SK-N-DZ (cell line): ENCODE measurements at places on chromosomes 2 and 18.

DNA sequence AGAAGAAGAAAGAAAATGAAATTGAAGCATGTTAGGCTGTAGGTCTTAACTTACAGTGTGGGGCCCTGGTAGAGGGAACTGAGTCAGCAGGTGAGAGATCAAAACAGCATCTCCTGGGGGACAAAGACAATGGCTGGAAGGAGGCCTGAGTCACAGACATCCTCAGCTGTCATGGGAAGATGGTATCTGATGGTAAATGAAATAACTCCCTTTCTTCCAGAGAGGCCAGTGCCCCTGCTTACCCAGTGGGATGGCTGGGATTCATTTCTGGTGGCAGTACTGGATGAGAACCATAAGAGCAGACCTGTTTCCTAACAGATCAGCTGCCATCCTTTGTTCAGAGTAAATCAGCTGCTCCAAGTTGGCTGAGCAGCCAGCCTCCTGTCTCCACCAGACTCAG, 251.3 kb upstream of the EPAS1 start:
- DNase-seq: peak; percentile 86

- no peak for DNase-seq
Observed at GRCh38 chr18:79982736-79983135, 5.6 kb downstream of the TXNL4A start.

- DNase-seq: no peak
Observed at GRCh38 chr2:239642406-239643004, 241.7 kb upstream of the HDAC4 start.

DNA sequence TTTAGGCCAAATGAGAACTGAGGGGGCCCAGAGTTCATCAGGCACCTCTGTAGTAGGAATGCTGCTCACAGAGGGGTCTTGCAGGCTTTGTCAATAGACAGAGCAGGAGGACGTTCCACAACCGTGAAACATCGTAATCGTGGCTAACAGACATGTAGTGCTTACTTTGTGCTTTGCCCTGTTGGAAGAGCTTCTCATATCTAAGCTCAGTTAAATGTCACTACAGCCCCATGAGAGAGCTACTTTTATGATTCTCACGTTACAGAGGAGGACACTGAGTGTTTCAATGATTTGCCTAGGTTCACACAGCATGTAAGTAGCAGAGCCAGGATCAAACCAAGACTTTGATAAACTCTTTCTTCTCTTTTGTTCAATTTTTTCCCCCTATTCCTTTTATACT, 136.6 kb downstream of the MYCN start:
- DNase-seq: no peak

GRCh38 chr2:59276917-59277316, 1035.8 kb upstream of the FANCL start:
- no peak for DNase-seq

DNA sequence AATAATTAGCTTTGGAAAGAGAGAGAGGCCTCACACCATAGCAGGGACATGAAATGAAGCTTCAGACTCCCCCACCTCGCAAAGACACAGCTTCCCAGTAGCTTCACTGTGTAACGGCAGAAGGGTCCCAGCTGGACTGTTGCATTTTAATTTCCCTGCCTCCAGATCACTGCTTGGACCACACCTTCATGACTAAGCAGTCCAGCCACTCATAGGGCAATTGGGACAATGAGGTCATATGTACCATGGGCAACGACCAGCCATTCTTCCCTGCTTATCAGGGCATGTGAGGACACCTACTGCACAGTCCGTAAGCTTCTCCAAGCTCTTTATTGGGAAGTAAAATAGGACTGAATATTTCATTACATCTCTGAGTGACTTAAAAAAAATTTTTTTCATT, 183.0 kb downstream of the MREG start:
- DNase-seq: no peak

GRCh38 chr2:149616681-149617456, 29.3 kb upstream of the MMADHC start:
- no peak for DNase-seq

- DNase-seq: no peak
Observed at GRCh38 chr2:177075254-177075653, 137.3 kb upstream of the HNRNPA3 start.

DNA sequence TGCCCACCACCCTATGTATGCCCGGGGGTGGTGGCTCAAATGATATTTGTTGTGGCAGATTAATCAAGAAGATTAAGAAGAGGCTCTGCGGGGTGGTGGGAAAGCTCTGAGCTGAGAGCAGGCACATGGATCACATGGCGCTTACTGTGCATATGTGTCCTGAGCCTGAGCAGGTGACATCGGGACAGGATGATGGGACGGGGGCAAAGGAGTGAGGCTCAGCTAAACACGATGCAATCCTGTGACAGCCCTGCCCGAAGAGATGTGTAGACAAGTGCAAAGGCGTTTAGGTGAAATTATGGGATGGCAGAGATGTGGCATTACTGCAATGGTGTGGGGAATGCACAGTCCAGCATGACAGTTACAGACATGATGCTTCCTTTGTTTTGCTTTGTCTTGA, 6.0 kb downstream of the LRRC30 start:
- DNase-seq: no peak

GRCh38 chr18:47113796-47114540, 36.3 kb downstream of the HDHD2 start:
- DNase-seq: no peak

- no peak for DNase-seq
Observed at GRCh38 chr2:237488295-237488694, 1.2 kb downstream of the MLPH start.

DNA sequence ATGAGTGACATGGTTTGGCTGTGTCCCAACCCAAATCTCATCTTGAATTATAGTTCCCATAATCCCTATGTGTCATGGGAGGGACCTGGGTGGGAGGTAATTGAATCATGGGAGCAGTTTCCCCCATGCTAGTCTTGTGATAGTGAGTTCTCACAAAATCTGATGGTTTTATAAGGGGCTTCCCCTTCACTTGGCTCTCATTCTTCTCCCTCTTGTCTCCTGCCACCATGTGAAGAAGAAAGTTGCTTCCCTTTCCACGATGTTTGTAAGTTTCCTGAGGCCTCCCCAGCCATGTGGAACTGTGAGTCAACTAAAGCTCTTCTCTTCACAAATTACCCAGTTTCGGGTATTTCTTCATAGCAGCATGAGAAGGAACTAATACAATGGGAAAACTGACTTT, 14.0 kb downstream of the DNAH7 start:
- DNase-seq: no peak

GRCh38 chr2:183868707-183869106, 729.6 kb upstream of the ZNF804A start:
- no peak for DNase-seq

DNA sequence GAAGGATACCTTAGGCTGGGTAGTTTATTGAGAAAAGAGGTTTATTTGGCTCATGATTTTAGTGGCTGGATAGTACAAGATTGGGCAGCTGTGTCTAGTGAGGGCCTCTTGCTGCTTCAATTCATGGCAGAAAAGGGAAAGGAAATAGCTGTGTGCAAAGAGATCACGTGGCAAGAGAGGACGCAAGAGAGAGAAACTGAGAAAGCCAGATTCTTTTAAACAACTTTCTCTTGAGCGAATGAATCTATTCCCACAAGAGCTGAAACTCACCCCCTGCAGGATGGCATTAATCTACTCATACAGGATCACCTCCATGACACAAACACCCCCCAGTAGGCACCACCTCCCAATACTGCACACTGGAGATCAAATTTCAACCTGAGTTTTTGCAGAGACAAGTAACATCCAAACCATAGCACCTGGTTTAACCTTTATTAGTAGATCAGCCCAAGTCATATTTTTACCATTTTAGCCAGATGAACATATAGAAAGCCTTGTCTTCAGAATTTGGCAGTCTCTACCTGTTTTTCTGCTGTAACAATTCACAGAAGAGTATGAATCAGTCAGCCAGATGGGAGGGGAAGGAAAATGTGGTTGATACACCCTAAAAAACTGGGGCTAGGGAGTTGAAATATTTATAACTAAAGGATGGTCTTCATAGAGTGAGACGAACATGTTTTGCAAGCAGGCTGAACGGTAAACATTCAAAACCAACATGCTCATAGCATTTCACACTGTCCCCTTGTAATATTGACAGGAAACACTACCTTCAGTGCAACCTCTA, 73.9 kb upstream of the NCKAP5 start:
- DNase-seq: no peak

- DNase-seq: no peak
Observed at GRCh38 chr2:170896622-170897021, 32.4 kb upstream of the GORASP2 start.

DNA sequence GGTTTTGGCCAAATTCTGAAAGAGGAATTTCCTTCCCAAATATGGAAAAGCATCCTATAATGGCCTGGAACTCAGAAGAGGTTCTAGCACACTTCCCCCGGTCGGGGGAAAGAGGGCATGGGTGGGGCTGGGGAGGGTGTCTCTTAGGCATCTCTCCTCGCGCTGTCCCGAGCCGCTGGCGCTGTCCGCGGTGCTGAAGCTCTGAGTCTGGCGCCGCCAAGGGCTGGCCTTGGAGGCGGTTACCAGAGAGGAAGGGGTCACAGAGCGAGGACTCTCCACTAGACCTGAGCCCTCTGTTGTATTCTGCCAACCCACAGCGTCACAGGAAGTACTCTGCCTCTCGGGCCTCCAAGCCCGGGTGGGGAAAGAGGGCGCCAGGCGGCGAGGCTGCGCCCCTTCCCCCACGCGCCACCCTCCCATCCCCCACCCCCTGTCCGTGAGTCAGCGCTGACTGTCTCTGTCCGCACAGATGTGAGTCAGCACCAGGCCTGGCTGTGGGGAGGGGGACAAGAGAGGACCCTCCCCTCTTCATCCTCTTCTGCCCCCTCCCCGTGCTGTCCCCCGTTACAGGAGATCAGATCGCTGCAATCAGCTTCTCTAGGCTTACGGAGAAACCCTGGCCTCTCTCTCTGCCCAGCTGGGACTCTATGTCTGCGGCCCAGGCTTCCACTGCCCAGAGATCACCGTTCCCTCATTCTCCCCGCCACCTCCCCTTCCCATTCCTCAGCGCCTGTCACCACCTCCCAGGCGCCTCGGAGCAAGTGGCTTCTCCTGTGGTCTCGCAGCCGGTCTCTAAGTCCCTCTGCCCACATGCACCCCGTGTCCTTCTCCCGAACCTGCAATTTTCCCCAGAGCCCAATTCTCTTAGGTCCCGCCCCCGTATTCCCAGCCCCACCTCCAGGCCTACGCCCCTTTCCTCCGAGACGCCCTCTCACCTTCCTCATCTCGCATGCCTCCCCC, 779 bp downstream of the PTPRN start:
- DNase-seq: peak; percentile 70

GRCh38 chr2:239047861-239048260, 200.0 kb downstream of the TWIST2 start:
- DNase-seq: no peak

GRCh38 chr2:9780368-9781130, 62.7 kb upstream of the TAF1B start:
- DNase-seq: no peak

DNA sequence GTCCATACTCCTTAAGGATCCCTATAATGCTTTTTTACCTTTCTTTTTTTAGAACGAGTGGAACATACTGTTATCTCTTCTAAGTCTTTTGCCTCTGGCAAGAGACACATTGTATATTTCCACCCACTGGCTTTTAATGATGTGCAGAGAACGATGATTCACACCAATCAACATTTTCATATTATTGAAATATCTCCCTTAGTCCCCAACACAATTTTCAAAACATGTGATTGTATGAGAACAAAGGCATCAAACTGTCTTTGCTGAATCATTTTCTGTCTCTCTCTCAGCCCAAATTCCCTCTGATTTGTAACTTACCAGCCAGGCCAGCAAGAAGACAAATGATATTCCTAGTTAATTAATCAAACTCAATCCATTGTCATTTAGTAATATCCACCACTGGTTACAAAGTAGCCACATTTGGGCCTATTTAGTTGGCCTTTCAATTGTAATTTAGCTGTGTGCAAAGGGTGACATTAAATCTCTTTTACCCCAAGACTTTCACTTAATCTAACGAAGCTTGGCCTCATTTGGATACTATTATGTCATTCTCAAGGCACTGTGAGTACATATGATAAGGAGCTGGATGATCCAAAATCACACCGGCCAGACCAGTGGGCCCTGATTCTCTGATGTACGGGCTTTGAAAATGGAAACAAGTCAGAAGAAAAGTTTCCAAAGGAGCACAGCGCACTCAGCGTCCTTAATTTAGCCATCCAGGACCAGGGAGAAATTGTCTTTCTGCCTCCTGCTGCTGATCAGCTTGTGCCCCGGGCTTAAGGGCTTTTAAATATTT, 185.1 kb downstream of the SCG2 start:
- no peak for DNase-seq

- DNase-seq: no peak
Observed at GRCh38 chr2:219983836-219984235, 356.4 kb downstream of the SLC4A3 start.

GRCh38 chr2:230627806-230628724, 84.6 kb upstream of the CAB39 start:
- no peak for DNase-seq

DNA sequence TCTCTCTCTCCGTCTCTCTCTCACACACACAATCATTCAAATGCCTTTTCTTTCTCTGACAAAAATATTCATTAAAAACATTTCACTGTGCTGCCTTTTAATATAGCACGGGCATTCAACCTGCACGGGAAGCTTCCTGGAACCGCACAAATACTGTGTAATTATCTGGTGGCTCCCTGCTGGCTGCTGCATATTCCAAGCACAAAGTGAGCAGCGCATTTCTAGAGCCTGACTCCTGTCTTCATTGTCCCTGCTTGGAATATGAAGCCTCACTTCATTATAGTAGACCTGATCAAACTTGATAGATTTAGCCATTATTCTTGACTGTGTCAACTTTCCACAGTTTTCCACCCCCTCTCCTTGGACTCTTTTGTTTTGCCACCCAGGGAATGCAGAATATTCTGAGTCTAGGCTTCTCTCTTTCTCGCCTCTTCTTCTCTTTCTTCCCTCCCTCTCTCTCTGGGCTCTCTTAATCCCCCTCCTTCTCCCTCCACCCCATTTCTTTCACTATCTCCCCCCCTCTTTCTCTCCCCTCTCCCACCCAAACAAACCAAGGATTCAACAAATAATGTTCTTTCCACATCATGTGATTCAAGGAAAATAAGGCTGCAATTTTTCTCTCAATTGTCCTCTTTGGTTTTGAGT, 672.1 kb upstream of the FANCL start:
- no peak for DNase-seq

GRCh38 chr2:72923833-72924352, 6.6 kb downstream of the EMX1 start:
- DNase-seq: no peak

DNA sequence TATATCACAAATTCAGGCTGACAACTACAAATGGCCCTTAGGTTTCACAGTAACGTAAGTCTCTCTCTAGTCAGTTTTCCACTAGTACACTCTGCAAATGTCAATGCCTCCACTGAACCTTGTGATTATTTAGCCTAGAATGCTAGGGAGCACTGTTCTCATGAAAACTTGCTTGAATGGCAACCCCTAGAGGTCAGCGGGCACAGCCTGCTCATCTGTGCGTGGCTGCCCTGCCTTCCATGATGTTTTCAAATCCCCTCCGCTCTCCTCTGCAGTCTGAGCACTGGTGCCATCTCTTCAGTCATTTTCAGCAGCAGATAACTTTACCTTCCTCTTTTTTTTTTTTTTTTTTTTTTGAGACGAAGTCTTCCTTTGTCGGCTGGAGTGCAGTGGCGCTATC, 84.1 kb upstream of the GULP1 start:
- no peak for DNase-seq

- peak; percentile 76 for DNase-seq
Observed at GRCh38 chr2:96951125-96951654, 35.2 kb downstream of the FAM178B start.
